Caki2 (cell line): ENCODE measurements at places on chromosomes 11 and 22.

GRCh38 chr11:36073411-36074203, 129.7 kb downstream of the LDLRAD3 start:
- DNase-seq = no peak

- DNase-seq = no peak
These were observed 161.2 kb upstream of the PLET1 start for GRCh38 chr11:112421879-112422278.

DNA sequence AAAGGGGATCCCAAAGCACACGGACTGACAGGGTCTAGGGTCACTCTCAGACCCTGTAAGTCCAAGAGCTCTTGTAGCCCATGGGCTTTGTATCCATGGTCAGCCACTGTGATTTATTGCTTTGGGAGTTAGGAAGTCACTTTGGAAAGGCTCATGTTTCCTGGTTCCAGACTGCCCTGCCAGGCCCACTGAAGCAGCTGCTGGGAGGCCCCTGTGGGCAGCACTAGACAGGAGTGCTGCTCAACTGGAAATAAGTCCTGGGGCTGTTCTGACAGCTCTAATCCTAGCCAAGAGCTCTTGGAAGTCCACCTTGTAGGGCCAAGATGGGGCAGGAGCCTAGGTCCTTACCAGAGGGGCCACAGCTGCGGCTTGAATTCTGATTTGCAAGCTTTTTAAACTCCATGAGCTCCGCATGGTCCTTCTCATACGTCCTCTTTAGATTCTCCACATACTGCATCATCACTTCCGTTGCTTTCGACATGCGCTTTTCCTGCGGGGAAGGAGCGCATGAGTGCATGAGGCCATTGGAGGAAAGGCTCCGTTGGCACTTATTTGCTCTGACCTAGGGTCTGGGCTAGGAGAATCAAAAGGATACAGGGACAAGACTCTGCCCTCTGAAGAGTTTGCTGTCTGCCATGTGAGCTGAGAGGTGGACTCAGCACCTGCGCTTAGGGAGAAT, 32.2 kb upstream of the LYVE1 start:
- DNase-seq = no peak

- no peak for DNase-seq
These were observed 1474.3 kb downstream of the BRD1 start for GRCh38 chr22:48353116-48353947.

- no peak for DNase-seq
These were observed 48.2 kb downstream of the STK33 start for GRCh38 chr11:8545698-8546366.
